ENCODE measurements at places on chromosomes 2 and 18.

- DNase-seq: no peak
Observed at GRCh38 chr2:179438654-179439053, 174.0 kb upstream of the SESTD1 start.

DNA sequence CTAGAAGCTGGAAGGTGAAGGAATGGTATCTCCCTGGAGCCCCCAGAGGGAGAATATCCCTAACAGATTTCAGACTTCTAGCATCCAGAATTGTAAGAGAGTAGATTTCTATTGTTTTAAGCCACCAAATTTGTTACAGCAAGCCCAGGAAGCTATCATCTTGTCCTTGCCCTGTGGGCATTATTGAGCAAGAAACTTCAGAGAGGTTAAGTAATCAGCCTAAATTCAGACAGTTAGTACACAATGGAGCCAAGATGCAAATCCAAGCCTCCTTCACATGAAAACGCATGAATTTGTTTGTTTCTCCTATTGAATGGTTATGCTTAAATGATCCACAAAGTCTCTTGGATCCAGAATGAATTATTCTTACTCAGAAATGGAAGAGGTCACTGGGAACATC lies 55.2 kb upstream of the TRIB2 start:
- DNase-seq: no peak

GRCh38 chr2:88835726-88836125 lies 144.3 kb downstream of the RPIA start:
- DNase-seq: no peak

GRCh38 chr18:25282282-25282681 lies 69.7 kb downstream of the ZNF521 start:
- DNase-seq: no peak

DNA sequence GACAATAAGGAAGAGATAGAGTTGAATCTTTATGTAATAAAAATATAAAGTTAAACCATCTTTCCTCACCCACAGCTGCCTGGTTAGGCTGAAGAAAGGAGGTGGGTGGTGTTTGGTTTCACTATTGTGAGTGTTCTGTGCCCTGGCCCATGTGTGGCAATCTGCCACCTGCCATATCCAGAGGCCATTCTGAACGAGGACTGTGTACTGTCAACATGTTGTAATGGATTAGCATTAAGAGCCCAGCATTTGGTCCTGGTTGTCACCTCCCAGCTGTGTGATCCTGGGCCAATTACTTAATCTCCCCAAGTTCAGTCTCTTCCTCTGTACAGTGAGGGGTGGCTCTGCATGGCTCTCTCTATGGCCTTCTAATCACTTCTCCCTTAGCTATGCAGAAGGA lies 118.2 kb upstream of the SEC11C start:
- DNase-seq: peak; percentile 38

Measured in DMS153 (cell line).